ENCODE measurements at places on chromosomes 16 and 17. TPM values are rescaled to one million over a fixed set of nuclear protein-coding genes. Genes with fewer than 3 reads are reported as not detected.

WFDC1 gene
- 0.24 TPM for total RNA-seq

CCL17 gene
- total RNA-seq, result not detected

DNA sequence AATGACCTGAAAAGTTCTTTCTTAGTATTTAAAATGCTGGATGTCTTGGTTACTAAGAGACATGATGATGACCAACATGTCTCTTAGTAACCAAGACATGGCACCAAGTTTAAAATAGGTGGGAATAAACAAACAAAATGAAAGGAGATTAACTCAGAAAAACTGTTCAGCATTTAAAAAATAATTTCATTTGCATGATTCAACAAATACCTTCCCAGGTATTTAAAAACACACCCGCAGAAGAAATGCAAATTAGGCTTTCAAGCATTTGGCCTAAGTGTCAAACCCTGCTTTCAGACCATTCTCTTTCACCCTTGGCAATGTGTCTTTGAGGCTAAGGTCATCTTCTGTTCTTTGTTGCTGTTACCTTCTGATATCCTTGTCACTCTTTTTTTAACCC is 91.4 kb upstream of the CORO6 start:
- DNase-seq, result no peak

PMM2 gene
- total RNA-seq, result 30.3 TPM

- no peak for DNase-seq
Observed at GRCh38 chr17:48055531-48056245, 7.5 kb downstream of the NFE2L1 start.

GRCh38 chr17:66734186-66734943 is 100.6 kb upstream of the CACNG5 start:
- no peak for DNase-seq

Measured in progenitor cell of endocrine pancreas (in vitro differentiated cells).